ENCODE measurements at places on chromosomes 12 and 14.

DNA sequence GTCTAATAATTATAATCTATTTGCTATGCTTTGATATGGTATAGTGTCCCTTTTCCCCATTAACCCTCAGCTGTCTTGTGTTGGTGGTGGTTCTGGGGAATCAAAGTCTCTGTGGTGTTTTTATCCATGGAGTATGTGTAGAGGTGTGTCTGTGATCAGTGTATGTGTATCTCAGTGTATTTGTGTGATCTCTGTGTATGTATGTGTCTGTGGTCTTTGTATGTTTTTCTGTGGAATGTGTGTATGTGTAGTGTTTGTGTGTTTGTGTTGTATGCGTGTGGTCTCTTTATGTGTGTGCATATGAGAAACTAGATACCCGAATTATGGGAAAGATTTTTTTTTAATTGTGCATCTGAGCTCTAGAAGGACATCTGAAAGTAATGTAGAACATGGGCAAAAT is 1.1 kb downstream of the GPR33 start:
- DNase-seq, result no peak

- DNase-seq, result no peak
Measured at GRCh38 chr12:20213723-20214625, 154.4 kb upstream of the PDE3A start.

DNA sequence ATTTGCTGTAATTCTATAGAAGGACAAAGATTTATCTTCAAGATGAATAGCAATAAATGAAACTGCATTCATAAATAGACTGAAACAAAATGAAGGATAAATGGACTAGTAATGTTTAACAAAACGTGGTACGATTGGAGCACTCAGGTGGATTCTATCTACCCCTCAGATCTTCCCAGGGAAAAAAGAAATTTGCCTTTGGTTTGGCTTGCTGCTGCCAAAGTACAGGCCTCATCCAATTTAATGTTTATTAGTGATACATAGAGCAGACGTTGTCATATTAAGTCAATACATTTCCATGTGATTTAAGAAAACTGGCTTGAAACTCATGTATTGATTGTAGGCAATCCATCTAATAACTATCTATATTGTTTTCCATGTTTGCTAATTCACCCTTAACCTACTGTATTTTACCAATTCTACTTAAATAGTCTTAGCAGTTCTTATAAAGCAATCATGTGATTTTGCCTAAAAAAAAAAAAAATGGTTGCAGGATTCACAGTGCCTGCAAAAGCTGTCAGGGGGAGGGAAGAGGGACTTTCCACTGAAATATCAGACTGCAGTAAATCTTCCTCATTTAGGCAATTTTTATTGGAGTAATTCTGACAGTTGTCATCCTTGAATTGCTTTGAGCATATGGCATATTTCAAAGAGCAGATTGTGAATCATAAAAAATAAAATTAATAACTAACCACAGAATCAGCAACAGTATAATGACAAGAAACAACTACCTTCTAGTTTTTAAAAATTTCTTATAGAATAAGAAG is 242.2 kb upstream of the NPAS3 start:
- no peak for DNase-seq

DNA sequence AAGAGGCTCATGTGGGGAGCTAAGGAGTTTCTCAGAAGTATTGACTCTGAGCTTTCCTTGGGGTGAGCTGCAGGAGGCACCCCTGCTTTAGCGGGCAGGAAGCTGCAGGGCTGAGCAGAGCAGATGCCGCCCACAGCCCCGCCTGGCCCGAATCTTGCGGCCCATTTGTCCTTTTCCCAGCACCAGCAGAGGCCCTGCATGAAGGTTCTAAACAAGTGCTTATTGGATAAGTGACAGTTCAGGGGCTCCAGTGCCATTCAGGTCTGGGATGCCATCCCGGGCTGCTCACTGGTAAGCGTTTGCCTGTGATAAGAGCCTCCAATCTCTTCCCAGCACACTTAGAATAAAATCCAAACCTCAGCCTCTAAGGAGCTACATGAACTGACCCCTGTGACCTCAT is 11.4 kb downstream of the RILPL1 start:
- DNase-seq, result no peak

GRCh38 chr12:2825132-2825531 is 9.7 kb downstream of the NRIP2 start:
- no peak for DNase-seq

DNA sequence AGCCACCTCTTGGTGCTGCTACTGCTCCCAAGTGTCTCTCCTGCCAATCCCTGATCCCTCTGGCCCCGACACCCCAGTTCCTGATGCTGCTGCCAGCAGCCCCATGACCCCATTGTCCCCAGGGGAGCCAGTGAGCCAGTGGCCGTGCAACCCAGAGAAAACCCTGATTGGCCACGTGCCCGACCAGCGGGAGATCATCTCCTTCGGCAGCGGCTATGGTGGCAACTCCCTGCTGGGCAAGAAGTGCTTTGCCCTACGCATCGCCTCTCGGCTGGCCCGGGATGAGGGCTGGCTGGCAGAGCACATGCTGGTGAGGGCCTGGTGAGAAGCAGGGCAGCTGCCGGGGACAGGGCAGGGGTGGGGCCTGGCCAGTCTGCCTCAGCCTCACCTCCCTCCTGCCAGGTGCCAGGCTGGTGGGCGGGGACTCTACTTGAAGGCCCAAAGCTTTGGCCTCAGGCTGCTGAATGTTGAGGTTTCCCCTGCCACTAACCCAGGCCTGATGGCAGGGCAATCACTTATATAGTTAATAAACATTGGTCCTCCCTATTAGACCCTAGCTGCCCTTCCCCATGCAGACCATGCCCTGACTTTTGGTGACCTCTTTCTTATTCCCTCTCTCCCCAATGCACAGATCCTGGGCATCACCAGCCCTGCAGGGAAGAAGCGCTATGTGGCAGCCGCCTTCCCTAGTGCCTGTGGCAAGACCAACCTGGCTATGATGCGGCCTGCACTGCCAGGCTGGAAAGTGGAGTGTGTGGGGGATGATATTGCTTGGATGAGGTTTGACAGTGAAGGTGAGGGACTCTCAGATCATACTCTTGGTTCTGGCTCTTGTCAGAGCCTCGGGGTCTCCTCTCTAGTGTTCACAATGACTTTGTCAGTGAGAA is 5.1 kb downstream of the PCK2 start:
- no peak for DNase-seq

- DNase-seq, result no peak
Measured at GRCh38 chr14:73634011-73634833, 10.6 kb upstream of the DNAL1 start.

GRCh38 chr12:92404259-92404894 is 258.7 kb upstream of the BTG1 start:
- no peak for DNase-seq

- no peak for DNase-seq
Measured at GRCh38 chr14:23512156-23512555, 39.4 kb downstream of the ZFHX2 start.

GRCh38 chr12:118534003-118534402 is 157.6 kb downstream of the SUDS3 start:
- no peak for DNase-seq

GRCh38 chr12:104809706-104810385 is 148.2 kb downstream of the SLC41A2 start:
- no peak for DNase-seq

DNA sequence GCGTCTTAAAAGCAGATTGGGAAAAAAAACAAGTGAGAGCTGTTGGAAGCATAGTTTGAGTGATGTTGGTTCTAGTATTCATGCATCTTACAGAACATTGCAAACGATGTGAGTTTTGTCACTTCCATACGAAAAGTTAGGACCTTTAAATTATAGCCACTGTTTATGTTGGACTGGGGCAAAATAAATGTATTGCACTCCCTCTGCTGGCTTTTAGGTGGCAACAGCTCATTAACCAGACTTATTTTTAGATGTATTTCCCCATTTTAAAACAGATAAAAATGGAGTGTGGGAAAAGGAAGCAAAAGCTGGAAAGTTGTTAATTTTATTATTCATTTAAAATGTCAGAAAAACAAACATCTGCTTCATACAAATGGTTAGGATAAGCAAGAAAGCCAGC is 111.9 kb downstream of the LGR5 start:
- peak; percentile 17 for DNase-seq

DNA sequence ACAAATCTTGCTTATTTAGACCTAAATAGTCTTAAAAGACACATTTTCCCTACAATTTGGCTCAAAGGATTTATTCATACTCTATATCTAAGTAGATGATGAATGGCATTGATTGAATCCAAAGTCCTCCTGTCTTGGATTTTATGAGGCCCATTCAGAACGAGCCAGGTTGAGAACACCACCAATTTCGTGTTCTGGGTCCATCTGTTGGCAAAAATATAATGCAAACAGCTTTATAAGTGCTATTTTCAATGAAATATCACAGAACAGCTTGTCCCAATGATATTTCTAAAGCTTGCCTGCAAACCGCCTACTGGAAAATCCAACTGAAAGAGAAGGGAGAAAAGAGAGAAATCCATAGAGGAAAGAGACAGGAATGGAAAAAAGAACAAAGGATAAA is 204.8 kb upstream of the GARIN6 start:
- no peak for DNase-seq

DNA sequence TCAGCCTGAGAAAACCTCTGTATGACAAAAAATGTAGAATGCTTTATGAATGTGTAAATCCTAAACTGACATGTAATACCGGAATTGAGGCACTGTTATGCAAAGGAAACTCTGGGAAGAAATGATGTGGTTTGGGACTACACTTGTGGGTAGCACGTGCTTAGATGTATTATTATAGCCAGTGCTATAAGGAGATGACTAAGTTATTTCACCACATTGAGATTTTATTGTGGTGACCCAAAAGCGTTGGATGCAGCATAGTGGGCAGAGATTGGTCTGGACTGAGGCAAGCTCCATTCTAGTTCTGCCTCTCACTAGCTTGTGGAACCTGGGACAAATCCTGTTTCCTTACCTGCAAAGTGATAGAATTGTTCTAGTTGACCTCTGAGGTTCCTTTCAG is 172.2 kb downstream of the SNAPC1 start:
- DNase-seq, result peak; percentile 14

Measured in MV-4-11 (cell line).